ENCODE measurements at places on chromosomes 3 and 15.

DNA sequence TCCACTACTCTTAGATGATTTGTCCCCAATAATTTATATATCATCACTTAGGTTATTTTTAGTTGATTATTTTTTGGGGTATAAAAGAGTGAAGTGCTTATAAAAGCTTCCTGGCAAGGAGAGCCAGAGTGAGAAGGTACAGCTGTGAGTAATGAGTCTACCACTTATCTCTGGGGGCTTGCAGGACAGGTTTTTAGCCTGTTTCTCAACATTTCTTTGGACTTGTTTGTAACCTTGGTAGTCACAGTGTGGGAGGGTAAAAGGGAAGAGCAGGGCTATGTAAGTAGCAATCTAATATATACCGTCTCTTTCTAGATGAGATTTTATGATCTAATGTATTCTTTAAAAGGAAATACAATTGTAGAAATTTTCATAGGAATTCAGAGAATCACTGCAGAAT lies 321.3 kb upstream of the GOLIM4 start:
- DNase-seq = no peak

DNA sequence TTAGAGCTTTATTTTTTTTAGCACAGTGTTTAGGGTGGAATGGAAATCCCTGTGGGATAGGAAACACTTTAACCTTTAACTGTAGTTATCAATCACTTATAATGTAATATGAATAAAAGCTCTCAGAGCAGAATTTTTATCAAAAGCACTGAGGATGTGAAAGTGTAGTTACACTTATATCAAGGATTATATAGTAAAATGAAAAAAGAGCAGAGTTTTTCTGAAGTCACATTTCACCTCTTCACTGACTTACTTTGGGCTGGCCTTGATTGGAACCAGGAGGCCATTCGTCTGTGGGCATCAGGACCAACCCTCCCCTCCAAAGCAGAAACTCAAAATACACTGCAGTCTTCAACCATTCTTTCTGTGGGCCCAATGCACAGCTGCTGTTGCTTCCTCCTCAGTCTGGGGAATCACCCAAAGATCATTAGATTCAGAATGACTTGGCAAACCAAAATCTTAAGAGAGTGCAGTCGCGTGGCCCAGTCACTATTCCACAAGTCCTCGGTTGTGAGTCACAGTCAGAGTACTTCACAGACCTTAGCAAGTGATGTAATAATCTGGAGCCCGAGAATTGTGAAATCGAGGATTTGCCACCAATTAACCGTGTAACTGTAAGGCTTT lies 132.6 kb upstream of the COL8A1 start:
- DNase-seq = peak; percentile 31

- no peak for DNase-seq
These were observed 44.3 kb upstream of the POLR2M start for GRCh38 chr15:57662091-57662744.

GRCh38 chr3:124032311-124032880 lies 40.5 kb upstream of the ROPN1 start:
- peak; percentile 44 for DNase-seq

- DNase-seq = no peak
These were observed 161.9 kb upstream of the ATP11B start for GRCh38 chr3:182631183-182632076.

DNA sequence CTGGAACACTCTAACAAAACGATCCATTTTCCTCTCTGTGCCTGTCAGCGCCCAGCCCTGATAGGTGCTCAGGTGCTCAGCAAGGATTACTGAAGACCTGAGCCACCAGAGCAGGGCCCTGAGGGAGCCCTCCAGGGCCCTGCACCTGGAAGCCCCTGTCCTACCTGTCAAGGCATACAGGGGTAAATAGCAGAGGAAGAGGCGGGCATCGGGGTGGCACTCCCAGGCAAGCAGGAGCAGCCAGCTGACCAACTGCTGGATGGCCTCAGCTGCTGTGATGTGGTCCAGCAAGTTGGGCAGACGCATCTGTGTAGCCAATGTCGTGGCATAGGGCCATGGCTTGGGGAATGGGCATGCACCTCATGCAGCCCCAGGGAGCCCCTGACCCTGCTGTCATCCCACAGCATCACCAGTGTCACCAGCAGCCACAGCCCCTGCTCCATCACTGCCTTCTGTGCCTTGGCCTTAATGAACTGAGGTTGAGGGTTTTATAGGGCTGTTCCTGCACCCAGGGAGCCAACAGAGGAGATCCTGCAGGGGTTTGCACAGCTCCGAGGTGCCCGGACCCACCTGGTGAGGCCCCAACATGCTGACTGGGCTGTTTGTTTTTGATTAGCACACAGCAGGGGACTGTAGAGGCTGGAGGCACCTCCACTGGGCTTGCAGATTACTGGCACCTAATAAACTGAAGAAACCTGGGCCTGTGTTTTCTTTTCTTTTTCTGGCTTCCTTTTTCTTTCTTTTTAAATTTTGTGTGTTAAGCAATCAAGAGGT lies 7.9 kb upstream of the WDR6 start:
- DNase-seq = no peak

DNA sequence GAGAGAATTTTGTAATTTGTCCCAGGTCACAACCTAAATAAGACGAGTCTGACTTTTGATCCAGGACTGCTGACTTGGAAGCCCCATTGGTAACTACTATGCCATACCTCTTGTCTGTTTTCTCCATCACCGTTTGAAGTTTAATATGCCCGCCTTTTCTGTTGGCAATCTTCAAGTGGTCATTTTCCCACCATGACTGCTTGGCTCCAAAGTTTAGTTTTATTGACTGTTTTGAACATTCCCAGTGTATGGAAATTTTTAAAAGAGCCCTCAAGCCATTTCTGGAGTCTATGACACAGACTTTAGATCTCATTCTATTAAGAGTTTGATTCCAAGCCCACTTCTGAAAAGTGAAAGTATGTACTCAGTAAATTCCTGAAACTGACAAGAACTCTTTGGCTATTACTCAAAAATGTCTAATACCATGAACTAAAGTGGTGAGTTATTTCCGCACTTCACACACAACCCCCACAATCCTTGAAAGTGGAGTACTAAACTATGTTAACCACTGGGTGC lies 136.7 kb upstream of the ADAMTS9 start:
- DNase-seq = no peak

GRCh38 chr3:127629467-127630403 lies 750 bp downstream of the PODXL2 start:
- DNase-seq = peak; percentile 46

DNA sequence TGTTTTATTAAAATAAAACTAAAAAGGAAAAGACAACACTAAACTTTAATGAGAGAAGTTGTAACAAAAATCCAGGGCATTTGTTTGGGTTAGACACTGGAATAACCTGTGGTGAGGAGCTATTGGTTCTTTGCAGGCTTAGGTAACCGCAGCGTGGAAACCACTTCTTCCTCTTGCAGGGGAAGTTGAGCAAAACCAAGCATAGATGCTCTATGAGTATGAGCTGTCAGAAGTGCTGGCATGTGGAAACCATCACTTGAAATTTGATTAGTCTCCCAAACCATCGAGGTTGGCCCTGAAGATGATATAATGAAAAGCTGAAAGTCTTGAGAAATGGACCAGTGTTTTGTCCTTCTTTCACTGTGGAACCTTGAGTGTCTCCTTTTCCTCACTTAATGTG lies 127.1 kb upstream of the RBMS3 start:
- DNase-seq = no peak

DNA sequence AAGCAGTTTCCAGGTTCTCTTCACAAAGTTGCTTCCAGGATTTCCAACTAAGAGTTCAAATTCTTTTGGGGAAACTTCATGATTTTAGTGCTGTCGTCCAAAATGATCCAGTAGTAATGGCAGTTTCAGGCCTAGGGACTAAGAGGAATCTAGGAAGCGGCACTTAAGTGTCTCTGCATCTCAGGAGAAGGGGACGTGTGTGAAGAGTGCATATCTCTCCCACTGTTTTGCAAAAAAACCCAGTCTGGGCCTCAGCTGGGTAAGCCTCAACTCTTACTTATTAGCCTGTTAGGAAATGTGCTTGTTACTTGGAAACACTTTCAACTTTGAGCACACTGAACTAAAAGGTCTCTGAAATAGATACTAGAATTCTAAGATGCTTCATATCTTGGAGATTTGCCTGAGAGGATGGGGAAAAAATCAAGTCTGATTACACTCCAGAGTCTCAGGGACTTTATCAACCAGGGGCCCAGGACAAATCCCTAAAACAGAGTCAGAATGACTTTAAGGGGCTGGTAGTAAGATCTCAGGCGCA lies 81.8 kb downstream of the WDR76 start:
- DNase-seq = no peak

All from mucosa of descending colon (tissue), 3 donors.